ENCODE measurements at places on chromosomes 13 and 19.
A peak's percentile ranks its signal among the peaks of the same experiment; 100 is the strongest.

DNA sequence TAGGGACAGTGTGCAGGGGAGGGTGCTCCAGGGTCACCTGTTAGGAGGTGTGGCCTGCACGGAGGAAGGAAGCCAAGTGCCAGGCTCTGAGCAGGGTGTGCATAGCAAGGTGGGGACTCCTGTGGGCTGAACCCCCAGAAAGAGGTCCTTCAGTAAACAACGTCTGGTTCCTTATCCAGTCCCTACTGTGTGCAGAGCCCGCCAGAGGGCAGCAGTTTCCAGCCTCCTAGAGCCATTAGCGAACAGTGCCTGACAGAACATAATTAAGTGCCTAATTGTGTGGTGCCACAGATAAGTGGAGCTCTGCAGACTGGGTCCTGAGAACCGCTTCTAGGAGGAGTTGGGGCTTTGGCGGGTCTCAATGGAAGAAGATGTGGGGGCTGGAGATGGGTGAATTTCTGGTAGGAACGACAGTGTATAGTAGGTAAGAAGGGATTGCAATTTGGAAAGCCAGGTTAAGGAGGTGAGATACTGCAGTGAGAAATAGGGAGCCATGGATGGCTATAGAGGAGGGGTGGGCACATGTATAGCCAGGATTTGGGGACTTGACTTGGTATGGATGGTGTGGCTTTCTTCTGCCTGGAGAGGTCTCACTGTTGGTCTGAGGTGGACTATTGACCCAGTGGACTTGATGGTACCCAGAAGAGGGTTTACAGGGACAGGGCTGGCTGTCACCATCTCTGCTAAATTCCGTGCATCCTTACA lies 323.1 kb downstream of the ZNF536 start:
- DNase-seq, result no peak

GRCh38 chr19:17214508-17215126 lies 540 bp upstream of the USE1 start:
- DNase-seq, result no peak

GRCh38 chr13:22175241-22175640 lies 504.4 kb downstream of the FGF9 start:
- no peak for DNase-seq

DNA sequence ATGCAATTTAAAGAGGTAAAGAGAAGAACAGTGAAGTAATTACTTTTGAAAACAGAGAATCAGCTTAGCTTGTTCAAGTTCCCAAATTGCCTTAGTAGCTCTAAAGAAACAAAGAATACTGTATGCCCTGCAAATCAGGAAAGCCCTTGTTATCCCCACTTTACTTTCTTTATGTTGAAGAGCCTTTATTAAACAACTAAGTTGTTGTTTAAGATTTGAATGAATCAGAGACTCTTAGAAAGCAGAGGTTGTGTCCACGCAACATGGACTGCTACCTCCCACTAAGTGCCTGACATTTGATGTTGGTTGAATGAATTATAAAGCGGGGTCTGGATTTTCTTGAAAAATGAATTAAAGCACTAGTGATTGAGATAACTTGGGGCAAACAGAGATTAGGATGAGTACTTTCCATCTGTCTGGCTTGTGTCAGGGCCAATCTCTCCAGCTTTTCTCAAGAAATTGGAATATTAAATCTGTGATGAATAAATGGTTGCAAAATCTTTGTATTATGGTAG lies 214.7 kb downstream of the POSTN start:
- no peak for DNase-seq

DNA sequence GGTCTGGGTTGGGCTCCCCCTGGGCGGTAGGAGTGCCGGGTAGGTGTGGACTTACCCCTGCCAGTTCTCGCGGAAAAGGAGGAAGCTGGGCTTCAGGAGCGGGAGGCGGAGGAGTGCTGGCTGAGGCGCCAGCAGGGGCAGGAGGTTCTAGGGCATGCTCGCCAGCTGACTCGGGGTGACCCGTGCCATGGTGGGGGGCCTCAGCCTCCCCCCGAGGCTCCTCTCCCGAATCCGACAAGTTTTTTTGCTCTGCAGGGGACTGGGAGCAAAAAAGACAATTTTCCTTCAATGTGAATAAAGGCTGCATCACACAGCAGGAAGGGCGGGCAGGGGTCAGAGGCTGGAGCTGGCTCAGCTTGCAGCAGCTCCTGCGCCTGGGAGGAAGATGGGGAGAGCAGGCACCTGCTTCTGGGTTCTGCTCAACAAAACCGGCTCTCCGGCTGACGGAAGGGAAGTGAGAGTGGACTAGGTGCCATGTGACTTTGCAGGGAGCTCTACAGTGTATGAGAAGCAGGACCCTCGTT lies 26.5 kb downstream of the RANBP3 start:
- no peak for DNase-seq

DNA sequence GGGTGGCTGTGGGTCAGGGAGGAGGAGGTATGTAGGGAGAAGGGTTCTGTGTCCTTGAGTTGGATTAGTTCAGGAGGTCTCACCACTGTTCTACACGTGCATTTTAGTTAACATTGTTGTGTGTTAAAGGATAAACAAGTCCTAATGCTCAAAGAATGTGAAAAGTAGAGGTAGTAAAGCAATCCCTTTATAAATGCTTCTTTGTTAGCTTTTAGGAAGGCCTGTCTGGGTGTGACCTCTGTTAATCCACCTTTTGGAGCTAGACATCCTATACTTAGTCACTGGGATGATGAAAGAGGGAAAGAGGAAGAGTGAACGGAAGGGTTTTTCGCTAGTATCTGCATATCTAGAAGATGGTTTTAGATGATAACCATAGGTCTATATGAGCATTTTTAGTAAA lies 42.2 kb upstream of the FLT1 start:
- DNase-seq, result no peak

DNA sequence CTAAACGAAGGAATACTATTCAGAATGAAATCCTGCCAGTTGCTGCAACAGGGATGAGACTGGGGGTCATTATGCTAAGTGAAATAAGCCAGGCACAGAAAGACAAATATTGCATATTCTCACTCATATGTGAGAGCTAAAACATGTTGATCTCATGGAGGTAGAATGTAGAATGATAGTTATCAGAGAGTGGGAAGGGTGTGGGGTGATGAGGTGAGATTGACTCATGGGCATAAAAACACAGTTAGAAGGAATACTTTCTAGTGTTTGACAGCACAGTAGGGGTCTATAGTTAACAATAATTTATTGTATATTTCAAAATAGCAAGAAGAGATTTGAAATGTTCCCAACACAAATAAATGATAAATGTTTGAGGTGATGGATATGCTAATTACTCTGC lies 7.8 kb upstream of the OR7C2 start:
- DNase-seq, result no peak

DNA sequence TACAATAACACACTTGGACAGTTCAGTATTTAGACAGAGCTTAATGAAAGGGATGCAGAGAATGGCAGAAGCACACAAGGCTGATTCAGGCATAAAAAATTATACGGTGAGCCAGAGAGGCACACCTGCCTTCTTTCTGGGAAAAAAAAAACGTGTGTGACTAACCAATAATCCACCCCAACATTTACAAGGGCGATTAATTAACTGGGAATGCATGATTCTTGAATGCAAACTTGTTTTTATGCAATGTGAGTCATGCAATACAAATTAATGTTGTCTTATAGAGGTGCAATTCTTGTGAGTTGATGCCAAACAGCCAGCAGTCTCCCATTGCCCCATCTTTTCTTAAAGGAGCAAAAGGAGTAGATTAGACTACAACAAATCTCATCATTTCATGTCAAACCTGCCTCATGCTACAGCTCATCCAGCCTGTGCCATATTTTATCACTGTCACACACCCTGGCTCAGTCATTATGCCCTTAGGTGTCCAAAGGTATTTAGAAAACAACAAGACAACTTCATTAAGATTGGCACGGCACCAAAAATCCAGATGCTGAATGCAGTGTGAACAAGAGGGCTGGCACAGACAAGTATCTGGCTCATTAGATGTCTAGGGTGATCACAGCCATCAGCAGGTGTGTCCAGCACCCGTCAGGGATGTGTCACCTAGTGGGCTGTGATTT lies 721.1 kb downstream of the EFNB2 start:
- DNase-seq, result no peak

DNA sequence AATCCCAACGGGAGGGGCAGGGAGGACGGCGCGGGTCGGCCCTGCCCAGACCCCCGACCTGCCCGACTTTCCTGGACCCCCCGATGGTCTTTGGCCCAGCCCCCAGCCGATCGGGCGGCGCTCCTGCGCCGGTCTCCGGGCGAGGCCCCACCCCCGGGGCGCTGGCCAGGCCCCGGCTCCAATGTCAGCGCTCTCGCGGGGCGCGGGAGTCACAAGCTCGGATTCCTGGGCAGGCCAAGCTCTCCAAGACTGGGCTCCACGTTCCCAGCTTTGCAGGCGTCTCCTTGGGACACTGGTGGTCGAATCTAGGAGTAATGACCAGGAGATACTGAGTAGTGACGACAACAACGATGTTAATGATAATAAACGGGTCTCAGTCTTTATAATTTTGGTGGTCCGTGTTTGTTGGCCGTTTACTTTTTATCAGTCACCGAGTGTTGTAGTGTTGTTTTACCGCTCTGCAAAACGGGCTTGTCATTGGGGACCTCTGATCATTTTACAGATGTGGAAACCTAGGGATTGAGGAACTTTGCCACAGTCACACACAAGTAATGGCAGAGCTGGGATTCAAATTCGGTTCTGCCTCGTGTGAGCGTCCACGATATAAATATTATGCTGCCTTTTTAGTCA lies 545 bp downstream of the RAD23A start:
- DNase-seq, result no peak

- DNase-seq, result no peak
Measured at GRCh38 chr13:35714588-35715377, 238.3 kb upstream of the MAB21L1 start.

- DNase-seq, result peak; percentile 4
Measured at GRCh38 chr19:9673912-9674662, 813 bp downstream of the ZNF562 start.

DNA sequence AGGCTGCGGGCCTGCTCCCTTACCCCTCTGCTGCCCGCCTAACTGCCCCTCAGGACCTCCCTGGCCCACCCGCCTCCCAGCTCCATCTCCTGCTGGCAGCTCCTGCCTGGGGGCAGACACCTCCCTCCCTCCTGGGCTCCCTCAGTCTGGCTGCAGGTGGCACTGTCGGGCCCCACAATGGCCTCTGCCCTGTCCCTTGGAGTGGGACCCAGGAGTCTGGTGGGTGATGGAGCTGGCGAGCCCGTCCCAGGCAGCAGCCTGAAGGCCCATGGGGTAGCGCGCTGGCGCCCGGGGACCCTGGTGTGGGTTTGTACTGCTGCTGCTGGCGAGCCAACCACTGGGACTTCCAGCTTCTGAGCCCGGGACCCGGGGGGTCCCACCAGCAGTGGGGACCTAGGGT lies 83.6 kb downstream of the KDM4B start:
- no peak for DNase-seq

- no peak for DNase-seq
Measured at GRCh38 chr19:2240881-2241760, 4.5 kb downstream of the SF3A2 start.

DNA sequence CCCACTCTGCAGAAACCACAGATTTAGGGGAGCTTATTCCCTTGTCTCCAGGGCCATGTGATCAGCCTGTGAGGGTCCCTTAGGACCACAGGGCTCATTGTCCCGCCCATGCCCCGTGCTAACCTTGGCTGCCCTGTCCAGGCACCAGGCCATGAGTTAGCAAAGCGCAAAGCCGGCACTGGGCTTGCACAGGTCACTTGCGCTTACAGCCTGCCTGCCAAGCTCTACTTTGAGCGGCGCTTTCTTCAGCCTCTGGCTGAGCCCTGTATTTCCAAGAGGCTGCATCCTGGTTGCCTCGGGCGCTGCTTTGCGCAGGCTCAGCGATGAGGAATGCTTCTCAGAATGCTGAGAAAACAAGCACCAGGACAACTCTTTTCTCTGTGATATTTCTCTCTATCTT lies 188.0 kb downstream of the TDRD3 start:
- DNase-seq, result no peak

GRCh38 chr13:111270126-111270525 lies 50.3 kb upstream of the TEX29 start:
- DNase-seq, result no peak

DNA sequence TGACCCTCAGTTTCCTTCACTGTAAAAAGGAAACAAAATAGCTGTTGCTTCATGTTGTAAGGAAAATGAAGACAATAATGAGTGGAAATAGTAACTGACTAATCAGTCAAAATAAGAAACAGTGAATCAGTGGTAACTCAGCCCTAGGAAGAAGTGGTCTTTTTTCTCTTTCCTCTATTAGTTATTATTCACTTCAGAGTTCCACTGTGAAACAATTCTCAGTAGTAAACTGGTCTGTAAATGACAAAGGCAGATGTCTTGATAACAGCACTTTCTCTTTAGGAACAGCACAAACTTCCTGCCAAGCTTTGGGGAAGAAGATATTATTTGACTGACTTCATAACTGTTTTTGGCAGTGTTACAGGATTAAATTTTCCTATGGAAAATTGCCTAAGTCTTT lies 600.5 kb upstream of the KLHL1 start:
- no peak for DNase-seq

GRCh38 chr19:47093254-47093653 lies 20.3 kb downstream of the ZC3H4 start:
- DNase-seq, result no peak

DNA sequence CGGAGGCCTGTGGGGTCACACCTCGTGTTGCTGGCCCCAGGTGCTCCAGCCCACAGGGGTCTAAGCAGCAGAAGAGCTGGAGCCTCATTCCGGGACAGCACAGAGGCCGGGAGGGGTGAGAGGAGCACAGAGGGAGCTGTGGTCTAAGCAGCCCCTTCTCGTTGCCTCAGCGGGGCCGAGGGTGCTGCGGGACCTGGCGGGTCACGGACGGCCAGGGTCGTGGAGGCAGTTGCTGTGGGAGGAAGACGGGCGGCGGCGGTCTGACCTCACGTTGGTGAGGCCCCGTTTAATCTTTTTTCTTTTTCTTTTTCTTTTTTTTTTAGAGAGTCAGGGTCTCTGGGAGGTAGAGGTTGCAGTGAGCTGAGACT lies 21.7 kb downstream of the PIAS4 start:
- no peak for DNase-seq

GRCh38 chr13:37453246-37453645 lies 145.3 kb downstream of the POSTN start:
- no peak for DNase-seq

DNA sequence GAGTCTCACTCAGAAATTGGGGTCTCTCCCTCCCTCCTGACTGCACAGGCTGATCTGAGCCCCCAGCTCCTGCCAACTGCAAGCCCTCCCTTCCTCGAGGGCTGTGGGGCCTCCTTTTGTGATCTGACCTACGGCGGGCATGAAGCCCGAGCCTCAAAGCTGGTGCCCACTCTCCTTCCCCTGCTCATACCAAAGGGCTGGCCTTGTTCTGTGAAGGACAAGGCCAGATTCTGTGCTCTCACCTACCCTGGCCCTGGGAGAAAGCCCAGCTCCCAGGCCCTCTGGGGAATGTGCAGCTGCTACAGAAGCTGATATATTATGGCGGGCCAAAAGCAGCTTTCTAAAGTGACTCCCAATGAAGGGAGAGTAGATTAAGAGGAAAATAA lies 9.0 kb upstream of the ECH1 start:
- DNase-seq, result no peak

DNA sequence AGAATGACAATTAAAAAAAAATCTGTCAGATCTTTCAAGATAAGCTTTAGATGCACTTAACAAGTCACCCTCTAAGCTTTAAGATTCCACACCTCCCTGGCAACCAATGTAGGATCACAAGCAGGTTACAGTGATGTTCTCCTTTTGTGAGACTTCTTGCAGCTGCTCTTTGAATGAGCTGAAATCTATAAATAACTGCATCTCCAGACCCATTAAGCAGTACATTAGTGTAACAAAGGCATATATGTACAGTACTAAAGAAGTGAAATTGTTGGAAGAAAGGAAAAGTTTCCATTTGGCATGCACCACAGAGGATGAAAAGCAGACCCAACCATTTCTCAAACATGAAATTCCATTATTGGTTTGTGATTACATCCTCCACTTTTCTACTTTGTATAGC lies 364.7 kb downstream of the ENOX1 start:
- DNase-seq, result no peak

Data from stimulated activated CD8-positive, alpha-beta memory T cell treated with anti-CD3 and anti-CD28 coated beads, Interleukin-15, amount 100 ng/mL, for 48 hours (primary cell).